GM12891 (cell line): ENCODE measurements at places on chromosomes 1 and 21.

DNA sequence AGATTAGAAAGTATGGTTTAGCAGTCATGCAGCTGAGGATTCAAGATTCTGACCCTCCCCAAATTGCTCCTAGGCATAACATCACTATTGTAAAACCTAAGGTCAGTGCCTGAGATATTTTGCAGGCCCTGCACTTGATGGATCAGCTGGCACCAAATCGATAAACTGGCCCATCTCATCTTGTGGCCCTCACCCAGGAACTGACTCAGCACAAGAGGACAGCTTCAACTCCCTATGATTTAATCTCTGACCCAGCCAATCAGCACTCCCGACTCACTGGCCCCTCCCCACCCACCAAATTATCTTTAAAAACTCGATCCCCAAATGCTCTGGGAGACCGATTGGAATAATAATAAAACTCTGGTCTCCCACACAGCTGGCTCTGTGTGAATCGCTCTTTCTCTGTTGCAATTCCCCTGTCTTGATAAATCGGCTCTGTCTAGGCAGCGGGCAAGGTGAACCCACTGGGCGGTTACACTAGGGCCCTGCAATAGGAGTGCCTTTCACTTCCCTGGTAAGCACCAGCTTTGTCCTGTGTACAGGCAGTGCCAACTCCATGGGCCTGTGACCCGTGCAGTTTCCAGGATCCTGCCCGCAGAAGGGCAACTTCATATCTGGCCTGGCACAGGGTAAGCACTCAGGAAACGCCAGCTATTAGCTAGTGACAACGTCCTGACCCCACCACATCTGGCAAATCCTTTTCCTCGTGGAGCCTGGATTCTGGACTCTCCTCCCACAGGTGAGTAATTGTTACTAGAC, 28.7 kb upstream of the SLC2A5 start:
- no peak for DNase-seq

- DNase-seq: no peak
Measured at GRCh38 chr1:30011970-30012369, 711.4 kb downstream of the MATN1 start.

GRCh38 chr1:14570514-14570913, 28.0 kb upstream of the KAZN start:
- DNase-seq: no peak

- DNase-seq: no peak
Measured at GRCh38 chr1:116945421-116945820, 35.7 kb downstream of the PTGFRN start.

- no peak for DNase-seq
Measured at GRCh38 chr1:12071892-12072291, 8.8 kb downstream of the TNFRSF8 start.

GRCh38 chr1:110682898-110683297, 8.2 kb upstream of the KCNA3 start:
- no peak for DNase-seq

GRCh38 chr1:208028526-208028925, 117.6 kb upstream of the CD34 start:
- no peak for DNase-seq

- no peak for DNase-seq
Measured at GRCh38 chr1:165833358-165833757, 5.9 kb downstream of the UCK2 start.

DNA sequence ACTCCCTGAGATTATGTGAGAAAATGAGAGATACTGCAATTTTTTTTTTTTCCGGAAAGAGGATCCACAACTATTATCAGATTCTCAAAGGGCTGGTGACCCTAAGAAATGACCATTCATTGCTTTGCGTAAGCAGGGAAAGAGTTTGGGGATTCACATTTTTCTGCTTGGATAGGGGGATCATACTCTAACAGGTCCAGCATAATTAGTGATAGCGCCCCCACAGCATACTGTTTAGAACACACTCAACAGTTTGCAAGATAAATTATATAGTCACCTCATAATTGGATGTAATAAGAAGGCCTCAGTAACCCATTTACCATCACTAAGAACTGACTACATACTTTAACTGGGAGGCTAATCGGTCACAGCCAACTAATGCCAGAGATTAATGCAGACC, 1.9 kb downstream of the CCT3 start:
- DNase-seq: no peak

- peak; percentile 1 for DNase-seq
Measured at GRCh38 chr1:185439727-185440415, 122.8 kb upstream of the IVNS1ABP start.

DNA sequence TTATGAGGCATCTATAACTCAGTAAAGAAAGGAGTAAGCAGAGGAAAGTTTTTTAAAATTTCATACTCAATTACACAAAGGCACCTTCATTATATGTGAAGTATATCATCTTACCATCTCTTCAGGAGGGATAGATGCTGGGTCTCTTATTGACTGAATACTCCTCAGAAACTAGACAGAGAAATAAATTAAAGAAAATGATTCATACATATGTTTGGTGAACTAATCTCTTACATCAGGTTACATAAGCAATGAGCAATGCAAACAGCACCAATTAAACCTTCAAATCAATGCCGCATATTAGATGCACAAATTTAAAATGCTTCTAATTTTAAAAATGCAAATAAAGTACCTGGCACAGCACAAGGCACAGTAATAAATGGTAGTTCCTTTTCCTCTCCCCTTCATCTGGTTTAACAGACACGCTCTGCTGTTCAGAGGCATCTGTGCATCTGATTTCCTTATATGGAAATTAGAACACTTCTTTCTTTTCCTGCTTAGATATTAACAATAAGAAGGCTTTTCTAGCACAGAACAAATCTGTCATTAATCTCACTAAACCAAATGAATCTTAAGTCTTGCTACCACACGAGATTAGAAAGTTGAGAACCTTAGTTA, 20.0 kb downstream of the SCYL3 start:
- DNase-seq: no peak

- DNase-seq: no peak
Measured at GRCh38 chr1:164628772-164629171, 69.8 kb downstream of the PBX1 start.

DNA sequence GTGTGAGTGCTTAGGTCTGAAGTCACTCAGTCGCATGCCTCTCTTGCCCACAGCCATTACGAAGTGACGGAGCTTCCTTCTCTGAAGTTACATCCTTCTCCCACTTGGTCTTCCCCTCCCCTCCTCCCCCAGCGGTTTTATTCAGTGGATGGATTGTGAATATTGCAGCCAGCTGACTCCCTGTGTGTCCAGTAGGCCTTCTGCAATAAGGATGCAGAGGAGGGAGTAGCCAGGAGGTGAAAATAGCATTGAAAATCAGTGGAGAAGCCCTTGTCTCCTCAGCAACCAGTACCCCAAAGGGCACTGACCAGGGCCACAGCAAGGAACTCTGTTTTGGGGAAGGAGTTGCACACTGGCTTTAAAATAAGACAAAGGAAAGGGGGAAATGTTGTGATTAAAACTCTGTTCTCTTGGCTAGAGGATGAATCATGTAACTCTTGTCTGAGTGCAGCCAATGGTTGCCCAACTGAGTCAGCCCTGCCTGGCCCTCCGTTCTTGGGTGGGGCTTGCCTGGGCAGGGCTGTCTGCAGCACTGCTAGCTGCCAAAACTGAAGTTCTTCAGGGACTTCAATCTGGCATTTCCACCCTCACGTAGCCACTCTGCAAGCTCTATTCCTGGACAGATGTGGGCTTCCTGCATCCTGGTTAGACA, 4.3 kb downstream of the S100A10 start:
- no peak for DNase-seq

DNA sequence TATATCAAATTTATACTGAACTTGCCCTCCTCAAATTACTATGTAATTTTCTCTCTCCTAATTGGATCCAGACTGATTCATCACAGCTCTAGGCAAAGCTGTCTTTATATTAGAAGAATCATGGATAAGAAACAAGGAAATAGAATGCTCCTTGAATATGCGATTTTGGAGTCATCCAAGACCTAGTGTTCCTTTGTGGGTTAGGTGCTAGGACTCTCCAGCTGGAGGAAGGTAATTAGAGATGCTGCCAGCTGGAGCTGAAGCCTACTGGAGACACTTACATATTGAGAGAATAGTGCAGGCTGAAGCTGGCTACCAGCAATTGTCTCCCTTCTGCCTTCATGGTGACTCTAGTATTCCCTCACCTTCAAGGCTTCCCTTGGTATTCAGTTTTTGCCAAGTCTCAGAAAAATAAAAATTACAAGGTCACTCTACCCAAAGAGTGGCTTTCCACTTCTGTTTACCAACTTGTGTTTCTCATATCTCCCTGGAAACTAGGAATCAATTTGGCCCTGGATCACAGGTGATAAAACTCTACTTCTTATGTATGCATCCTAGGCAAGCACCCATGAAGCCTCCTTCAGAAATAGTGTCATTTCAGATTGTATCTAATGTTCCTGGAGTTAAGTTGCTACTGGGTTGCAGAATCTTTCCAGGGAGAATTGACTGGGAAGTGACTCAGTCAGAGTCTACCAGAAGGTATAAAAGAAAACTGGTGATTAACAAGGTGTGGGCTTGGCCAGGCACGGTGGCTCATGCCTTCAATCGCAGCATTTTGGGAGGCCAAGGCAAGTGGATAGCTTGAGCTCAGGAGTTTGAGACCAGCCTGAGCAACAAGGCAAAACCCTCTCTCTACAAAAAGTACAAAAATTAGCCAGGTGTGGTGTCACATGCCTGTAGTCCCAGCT, 24.4 kb upstream of the DOCK7 start:
- no peak for DNase-seq

DNA sequence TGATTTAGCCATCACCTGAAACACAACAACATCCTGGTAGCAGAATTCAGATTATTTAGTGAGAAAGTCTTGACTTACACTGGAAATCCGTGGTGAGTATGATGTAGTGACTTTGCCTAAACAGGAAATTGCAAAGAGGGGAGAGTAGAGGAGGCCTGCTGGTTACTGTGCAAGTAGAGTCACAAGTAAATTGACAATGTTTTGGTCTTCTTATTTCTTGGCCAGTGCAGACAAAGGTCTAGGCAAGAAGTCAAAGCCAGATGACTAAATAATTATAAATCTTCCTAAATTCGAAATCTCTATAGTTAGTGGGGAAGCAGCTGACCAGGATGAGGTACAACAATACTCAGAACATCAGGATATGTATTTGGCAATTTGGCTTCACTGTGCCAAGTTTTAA, 159.5 kb upstream of the KCTD3 start:
- DNase-seq: no peak

- no peak for DNase-seq
Measured at GRCh38 chr1:161072751-161073449, 3.2 kb upstream of the ARHGAP30 start.

GRCh38 chr1:206706298-206706791, 21.6 kb downstream of the MAPKAPK2 start:
- DNase-seq: no peak

DNA sequence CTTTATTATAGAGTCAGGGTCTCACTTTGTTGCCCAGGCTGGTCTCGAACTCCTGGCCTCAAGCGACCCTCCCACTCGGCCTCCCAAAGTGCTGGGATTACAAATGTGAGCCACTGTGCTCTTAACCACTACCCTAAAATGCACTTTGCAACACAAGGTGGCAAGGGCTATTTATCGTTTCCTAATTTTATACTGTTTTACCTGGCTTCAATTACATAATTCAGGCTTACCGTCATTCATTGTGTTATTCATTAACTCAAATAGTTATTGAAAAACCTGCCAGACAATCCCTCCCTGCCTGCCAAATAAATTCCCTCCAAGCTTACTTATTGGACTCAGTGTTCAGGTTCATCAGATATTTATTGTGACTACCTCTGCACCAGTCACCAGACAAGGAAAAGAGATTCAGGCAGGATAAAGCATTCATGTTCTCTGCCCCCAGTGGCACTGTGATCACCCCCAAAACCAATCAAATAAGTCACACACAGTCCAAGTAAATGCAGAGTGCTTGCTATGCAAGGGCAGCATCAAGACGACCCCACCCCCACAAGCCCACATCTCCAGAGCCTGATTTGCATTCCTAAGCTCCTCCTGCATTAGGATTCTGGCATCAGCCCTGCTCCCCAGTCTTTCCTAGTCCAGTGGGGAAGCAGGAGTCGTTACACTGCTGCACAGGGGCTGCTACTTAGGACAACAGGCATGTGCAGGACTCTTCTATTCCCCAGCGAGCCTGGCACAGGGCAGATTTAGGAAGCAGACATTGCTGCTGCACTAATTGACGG, 8.1 kb downstream of the PAQR7 start:
- DNase-seq: no peak

- DNase-seq: no peak
Measured at GRCh38 chr1:66571789-66572188, 37.8 kb downstream of the SGIP1 start.

DNA sequence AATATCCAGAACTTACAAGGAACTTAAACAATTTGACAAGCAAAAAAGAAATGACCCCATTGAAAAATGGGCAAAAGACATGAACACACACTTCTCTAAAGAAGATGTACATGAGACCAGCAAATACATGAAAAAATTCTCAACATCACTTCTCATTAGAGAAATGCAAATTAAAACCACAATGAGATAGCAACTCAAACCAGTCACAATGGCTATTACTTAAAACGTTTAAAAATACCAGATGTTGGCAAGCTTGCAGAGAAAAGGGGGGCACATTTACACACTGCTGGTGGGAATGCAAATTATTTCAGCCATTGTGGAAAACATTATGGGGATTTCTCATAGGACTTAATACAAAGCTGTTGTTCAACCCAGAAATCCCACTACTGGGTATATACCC, 1634.0 kb downstream of the NCAM2 start:
- no peak for DNase-seq

DNA sequence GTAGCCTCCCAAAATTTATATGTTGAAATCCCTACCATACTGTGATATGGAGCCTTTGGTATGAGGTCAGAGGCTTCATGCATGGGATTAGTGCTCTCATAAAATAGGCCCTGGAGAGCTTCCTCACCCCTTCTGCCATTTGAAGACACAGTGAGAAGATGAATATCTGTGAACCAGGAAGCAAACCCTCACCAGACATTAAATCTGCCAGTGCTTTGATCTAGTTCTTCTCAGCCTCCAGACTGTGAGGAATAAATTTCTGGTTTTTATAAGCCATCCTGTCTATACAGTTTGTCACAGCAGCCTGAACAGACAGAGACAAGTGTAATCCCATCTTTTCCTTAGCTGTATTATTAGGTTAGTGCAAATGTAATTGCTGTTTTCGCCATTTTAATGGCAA, 88.4 kb downstream of the OLFML2B start:
- no peak for DNase-seq

DNA sequence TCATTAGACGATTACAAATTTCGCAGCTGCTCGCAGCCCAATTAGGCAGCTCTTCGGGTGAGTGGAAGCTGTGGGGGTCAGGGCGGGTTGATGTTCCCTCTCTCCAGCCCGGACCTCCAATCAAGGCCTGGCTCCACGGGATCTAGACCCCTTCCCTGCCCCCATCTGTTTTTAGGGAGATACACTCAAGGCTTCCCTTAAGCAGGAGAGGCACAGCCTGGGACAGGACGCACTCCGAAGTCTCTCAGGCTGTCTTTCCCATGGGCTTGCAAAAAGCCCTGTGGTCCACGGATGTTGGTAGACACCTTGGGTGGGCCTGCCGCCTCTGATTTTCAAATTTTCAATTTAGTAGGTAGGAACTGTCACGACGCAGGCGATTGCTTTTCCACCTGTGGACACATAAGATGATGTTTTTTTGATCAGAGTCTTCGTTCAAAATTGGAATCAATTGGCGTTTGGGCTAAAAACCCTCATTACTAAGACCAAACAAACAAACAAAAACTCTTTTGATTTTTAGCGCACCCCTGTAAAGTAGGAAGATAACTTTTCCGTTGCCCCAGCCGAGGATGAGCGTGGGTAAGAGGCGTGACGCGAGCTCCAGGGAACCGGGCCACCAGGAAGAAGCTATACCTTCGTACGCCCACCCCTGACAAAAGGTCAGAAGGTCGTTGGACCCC, 2.5 kb upstream of the LHX8 start:
- DNase-seq: no peak
